ENCODE measurements at places on chromosomes 1 and 21.

- DNase-seq: no peak
These were observed 11.1 kb upstream of the KCNE1 start for GRCh38 chr21:34523019-34523555.

DNA sequence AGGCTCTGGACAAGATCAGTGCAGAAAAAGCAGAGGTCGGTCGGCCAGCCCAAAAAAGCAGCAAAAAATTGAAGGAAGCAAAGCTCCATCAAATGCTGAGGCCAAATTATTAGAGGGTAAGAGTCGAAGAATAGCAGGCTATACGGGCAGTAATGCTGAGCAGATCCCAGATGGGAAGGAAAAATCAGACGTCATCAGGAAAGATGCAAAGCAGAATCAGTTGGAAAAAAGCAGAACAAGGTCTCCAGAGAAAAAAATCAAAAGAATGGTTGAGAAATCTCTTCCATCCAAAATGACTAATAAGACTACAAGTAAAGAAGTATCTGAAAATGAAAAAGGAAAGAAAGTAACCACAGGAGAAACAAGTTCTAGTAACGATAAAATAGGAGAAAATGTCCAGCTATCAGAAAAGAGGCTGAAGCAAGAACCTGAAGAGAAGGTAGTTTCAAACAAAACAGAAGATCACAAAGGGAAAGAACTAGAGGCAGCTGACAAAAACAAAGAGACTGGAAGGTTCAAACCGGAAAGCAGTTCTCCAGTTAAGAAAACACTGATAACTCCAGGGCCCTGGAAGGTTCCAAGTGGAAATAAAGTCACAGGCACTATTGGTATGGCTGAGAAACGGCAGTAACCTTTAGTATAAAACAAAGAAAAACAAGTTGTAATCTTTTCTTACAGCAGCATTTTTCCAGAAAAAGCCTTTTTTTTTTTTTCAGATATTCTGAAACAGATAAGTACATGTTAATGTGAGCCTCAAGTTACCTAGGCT, 75.7 kb downstream of the PHTF1 start:
- no peak for DNase-seq

- DNase-seq: no peak
These were observed 51.6 kb upstream of the CNTN2 start for GRCh38 chr1:204991342-204991844.

DNA sequence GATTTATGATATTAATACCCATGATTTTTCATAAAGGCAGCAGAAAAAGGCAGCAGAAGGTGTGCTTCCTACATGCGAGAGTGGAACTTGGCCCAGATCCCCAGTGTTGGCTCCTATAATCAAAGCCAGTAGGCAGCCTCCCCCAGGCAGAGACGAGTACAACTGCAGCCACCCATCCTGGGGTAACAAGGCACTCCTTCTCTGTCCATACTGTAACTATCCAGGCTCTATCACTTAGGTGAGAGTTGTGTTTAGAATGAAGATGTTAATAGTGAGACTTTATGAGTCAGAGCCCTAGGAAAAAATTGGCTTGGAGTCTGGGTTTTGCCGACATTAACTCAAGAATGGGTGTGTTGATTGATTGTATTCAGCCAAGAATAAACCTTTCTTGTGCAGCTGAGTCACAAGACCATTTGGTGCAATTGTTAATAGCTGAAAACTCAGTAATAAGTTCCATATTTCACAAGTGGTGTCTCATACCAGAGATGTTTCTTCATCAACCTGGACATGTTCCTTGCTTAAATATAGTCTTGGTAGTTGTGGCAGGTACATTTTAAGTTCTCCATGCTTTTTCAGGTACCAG, 322.3 kb downstream of the DUSP10 start:
- no peak for DNase-seq

DNA sequence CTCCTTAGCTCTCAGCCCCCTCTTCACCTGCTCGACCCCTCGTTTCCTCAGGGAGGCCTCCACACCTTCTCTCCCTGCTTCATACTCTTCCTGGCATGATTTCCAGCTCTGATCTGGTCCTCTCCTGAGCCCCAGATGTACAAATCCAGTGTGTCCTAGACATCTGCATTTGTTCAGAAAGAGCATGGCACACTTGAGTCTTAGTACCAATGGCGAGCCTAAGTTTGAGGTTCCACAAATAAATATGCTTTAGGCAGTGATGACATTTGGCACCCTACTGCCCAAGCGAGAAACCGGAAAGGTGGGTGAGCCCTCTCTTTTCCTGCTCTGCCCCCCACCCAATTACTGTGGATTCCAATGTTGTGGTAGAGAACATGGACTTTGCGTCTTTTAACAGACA, 34.0 kb downstream of the ATP1A1 start:
- no peak for DNase-seq

DNA sequence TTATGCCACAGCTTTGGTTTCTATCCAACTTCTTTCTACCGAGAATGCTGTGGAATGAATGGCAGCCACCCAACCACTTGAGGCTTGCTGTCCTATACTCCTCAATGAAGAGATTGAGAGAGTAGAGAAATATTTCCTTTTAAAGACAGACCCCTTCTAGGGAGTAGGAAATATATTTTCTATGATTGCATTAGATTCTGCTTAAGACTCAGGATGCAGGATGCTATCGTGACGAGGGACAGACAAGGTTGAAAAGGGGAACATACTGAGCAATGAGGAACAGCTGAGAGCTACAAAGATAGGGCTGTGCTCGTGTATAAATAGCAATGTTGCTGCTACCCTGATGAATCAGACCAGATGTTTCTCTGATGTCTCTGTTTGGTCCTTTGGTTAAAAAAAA, 7.1 kb upstream of the RASAL2 start:
- DNase-seq: no peak

GRCh38 chr1:233656687-233657086, 42.8 kb downstream of the KCNK1 start:
- DNase-seq: no peak

GRCh38 chr1:235500971-235501540, 3.2 kb downstream of the B3GALNT2 start:
- no peak for DNase-seq

DNA sequence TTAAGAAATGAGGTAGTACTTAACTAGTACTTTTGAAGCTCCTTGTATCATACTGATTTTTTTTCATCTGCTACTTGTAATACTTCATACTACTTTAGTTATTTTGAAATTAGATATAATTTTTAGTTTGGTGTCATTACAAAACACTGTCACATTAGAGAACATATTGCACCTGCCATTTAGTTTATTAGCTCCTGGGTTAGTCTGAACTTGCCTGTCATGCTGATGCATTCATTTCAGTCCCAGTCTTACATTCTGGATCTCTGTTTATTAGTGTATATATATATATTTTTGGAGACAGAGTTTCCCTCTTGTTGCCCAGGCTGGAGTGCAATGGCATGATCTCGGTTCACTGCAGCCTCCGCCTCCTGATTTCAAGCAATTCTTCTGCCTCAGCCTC, 50.3 kb downstream of the DYRK1A start:
- DNase-seq: no peak

- no peak for DNase-seq
These were observed 37.3 kb upstream of the PGD start for GRCh38 chr1:10361515-10361914.

- DNase-seq: no peak
These were observed 89.2 kb upstream of the TMEM51 start for GRCh38 chr1:15064217-15064929.

DNA sequence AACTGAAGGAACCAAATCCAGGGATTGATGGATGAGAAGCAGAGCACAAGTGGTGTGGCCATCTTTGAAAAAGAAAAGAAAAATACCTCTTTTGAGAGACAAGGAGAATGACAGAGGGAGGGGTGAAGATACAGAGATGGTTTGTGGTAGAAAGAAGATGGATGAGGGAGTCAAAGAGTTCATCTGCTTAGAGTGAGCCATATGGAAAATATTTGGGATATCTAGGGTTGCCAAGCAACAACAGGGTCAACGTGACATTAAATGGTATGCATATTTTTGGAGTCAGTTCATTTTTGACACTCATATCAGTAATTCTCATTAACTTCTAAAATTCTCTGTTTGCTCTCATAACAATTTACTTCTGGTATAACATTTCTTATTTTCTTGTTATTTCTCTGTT, 50.7 kb downstream of the MACF1 start:
- DNase-seq: no peak

- no peak for DNase-seq
These were observed 17.6 kb downstream of the FCRL4 start for GRCh38 chr1:157580179-157580827.

- no peak for DNase-seq
These were observed 42.9 kb downstream of the CASQ2 start for GRCh38 chr1:115725600-115725999.

- no peak for DNase-seq
These were observed 38.3 kb downstream of the CD34 start for GRCh38 chr1:207872621-207873020.

DNA sequence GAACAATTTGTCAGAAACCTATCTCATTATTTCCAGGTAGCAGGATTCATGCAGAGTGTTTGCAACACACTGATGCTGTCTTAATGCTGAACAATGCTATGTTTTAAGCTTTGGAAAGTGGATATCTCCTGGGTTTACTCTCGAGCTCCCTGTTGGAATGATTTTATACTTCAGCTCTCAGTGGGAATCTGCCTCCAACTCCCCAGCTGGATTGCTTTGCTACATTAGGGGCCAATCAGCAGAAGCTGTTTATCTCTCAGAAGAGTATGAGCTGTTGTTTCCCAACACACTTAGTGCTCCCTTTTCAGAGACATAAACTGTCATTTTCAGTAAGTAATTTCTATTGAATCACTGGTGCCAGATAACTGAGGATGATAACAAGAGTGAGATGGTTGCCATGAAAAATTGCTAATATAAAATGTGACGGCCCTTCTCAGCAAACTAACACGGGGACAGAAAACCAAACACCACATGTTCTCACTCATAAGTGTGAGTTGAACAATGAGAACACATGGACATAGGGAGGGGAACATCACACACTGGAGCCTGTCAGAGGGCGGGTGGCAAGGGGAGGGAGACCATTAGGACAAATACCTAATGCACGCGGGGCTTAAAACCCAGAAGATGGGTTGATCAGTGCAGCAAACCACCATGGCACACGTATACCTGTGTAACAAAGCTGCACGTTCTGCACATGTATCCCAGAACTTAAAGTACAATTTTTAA, 265.9 kb upstream of the RUNX1 start:
- no peak for DNase-seq

GRCh38 chr1:183653876-183654451, 848 bp upstream of the APOBEC4 start:
- DNase-seq: no peak

- no peak for DNase-seq
These were observed 72.8 kb downstream of the XCL2 start for GRCh38 chr1:168470901-168471431.

DNA sequence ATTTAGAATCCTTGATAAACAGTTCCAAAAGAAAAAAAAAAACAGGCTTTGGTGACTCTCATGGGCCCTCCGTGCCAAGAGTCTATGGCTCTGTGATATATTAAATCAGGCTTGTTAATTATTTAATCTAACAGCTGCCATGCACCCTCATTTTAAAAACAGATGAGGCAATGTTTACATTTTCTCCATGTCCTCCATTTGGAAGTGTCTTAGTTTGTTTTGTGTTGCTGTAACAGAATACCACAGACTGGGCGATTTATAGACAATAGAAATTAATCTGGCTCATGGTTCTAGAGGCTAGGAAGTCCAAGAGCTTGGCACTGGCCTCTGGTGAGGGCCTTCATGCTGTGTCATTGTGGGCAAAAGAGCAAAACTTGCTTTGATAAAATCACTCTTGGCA, 58.0 kb downstream of the B3GALT5 start:
- DNase-seq: no peak

- DNase-seq: no peak
These were observed 73.7 kb downstream of the UBE2T start for GRCh38 chr1:202268032-202268431.

GRCh38 chr1:4059270-4059669, 159.2 kb upstream of the C1orf174 start:
- no peak for DNase-seq

DNA sequence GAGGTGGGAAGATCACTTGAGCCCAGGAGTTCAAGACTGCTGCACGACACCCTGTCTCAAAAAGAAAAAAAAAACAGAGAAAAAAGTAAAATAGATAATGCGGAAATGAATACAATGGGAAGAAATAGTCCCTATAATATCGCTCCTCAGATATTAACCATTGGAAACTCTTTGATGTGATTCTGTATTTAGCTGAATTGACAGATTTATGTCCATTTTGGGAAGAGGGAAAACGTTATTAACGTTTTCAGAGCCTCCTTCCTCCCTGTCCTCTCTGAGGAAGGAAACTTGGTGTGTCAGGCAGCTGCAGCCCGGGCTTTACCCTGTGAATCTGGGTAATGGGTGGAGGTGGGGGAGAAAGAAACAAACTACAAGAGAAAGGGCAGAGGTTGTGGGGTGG, 61.6 kb upstream of the ECE1 start:
- DNase-seq: no peak

- DNase-seq: no peak
These were observed at the start of gene CLDN14 for GRCh38 chr21:36479415-36480402. TSS of gene CLDN14 (minus strand) at chr21:36480122. CDS start at chr21:36461695, 18,427 bp downstream.

GRCh38 chr1:46804926-46805325, 6.1 kb downstream of the CYP4B1 start:
- no peak for DNase-seq

- peak; percentile 8 for DNase-seq
These were observed 186.5 kb downstream of the FASLG start for GRCh38 chr1:172845371-172845770.

DNA sequence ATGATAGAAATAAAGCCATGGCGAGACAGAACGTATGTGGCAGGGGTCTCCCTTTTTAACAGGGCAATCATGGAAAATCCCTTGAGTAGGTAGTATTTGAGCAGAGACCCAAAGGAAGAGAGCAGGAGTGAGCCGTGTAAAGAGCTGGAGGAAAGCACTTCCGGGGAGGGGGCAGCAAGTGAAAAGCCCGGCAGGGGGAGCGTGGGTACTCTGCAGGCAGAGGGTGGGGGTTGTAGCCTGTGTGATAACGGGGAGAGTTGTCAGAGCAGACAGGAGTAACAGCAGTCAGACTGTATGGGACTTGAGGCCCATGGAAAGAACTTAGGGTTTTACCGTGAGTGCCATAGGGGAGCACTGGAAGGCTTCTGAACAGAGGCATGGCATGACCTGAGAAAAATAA, 51.1 kb upstream of the LDLRAP1 start:
- DNase-seq: no peak
